ENCODE measurements at places on chromosomes 4 and X.

DNA sequence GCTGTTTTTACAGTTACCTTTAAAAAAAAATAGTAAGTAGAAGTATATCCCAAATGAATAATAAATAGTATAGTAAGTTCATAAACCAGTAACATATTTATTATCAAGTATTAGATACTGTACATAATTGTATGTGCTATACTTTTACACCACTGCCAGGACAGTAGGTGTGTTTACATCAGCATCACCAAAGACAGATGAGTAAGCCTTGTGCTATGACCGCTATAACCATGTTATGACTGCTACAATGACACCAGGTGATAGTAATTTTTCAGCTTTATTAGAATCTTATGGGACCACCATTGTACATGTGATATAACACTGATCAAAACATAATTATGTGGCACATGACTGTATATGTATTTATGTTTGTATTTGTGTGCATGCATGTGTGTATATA is 27.3 kb downstream of the PABPC4L start:
- DNase-seq = no peak

- DNase-seq = no peak
Observed at GRCh38 chr4:5469861-5470260, 238.5 kb downstream of the EVC2 start.

GRCh38 chrX:41096339-41096955 is 11.2 kb downstream of the USP9X start:
- DNase-seq = no peak

DNA sequence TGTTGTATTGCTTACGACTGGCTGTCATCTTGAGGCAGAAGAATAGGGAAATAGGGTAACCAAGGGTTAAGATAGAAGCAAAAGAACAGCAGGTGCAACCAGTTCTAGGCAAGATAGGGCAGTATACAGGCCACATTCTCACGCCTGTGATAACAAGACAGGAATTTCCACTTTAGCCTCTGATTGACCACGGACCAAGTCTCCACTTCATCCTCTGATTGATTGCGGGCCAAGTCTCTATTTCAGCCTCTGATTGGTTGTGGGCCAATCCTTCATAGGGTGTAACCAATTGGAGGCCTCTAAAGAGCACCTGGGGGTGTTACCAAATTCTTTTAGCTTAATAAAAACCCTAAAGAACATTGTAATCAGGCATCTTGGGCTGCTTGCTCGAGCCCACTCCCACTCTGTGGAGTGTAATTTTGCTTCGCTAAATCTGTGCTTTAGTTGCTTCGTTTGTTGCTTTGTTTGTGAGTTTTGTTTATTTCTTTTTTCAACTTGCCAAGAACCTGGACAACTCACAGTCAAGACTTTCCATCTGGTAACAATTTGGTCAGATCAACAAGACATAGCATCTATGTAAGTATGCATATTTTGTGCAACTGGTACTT is 8.7 kb upstream of the TBC1D9 start:
- no peak for DNase-seq

All from DND-41 (cell line).